ENCODE measurements at places on chromosomes 2 and 18.

DNA sequence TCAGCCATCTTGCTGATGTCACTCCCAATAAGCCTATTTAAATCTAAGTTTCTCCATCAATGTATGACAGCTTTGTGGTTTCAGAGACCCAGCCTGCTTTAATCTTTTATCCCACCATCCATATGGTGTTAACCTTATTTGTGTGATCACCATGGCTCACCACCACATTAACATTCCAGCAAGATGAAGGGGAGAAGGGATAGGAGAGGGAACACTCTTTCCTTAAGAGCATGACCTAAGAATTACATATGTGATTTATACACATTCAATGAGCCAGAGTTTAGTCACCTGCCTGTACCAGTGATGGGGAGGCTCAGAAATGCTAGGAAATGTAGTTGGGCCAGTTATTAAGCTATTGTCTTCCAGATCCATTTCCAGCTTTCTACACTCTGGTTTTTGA, 44.5 kb upstream of the CHN1 start:
- DNase-seq = no peak

- no peak for DNase-seq
Measured at GRCh38 chr2:200649724-200650123, 63.9 kb downstream of the AOX1 start.

DNA sequence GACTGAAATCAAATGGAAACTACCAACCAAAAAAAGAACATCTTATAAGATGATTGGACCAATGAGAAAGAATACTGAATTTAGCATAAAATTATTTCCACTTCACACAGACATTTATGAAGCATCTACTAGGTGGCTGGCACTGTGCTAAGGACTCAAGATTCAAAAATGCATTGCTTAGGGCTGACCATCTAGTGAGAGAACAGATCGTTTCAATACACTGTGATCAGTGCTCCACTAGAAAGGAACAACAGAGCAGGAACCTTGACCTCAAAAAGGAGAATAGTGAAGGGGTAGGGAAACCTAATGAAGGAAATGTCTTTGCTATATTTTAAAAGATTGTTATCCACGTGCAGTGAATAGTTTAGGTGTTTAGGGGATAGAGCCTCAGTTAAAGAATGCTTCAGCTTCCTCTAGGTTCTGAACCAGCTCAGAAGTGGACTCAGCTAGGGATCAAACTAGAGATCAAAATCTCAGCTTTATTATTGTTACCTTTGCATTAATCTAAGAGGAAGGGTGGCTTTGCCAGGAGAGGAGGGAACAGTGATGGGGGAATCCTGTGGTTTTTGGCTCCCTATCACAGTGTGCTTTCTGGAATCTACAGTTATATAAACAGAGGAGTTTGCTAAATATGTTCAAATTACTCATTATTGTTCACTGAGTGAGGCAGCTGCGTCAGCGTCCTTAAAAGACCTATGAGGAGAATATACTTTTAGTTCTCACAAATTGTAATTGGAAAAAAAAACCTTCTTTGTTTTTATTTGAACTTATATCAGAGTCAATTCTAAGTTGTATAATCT, 16.2 kb upstream of the BBS5 start:
- no peak for DNase-seq

DNA sequence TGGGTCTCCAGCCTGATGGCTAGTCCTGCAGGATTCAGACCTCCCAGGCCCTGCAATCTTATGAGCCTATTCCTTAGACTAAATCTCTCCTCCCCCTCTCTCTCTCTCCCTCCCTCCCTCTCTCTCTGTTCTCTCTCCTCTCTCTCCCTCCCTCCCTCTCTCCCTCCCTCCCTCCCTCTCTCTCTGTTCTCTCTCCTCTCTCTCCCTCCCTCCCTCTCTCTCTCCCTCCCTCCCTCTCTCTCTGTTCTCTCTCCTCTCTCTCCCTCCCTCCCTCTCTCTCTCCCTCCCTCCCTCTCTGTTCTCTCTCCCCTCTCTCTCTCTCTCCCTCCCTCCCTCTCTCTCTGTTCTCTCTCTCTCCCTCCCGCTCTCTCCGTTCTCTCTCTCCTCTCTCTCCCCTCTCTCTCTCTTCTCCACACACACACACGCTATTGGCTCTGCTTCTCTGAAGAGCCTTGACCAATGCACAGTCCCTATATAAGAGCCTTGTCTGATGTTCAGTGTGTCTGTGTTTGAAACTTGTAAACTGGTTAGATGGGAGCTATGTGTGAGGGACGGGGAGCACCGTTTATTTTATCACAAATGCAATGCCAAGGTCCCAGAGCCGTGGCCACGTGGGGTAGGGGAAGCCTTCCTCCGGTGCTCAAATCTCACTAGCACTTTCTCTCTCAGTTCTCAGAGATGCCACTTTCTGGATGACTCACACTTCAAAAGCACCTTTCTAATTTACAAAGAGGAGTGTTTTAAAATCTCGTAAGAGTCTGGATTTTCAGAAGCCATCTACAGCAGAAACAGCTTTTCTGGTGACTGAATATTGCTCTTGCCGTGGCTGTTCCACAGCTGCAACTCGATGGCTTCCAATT, 9.4 kb upstream of the PRLH start:
- no peak for DNase-seq

- no peak for DNase-seq
Measured at GRCh38 chr2:217689053-217689452, 313.7 kb downstream of the TNS1 start.

DNA sequence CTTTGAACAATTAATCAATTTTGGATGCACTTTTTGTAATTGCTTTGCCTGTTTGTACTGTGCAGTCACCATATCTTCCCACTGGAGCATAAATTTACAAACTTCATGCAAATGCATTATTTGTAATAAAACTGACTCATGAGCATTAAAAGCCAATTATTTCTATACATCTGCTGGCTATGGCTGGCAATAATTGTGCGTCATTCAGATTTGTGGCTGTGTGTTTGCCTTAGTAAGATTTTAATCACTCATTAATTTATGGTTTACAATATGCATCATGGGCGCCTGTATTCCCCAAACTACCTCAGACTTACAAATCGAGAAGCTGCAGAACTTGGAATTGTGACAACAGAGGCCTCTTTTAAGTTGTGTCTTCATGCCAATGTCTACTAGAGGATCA, 132.4 kb upstream of the TRIB2 start:
- no peak for DNase-seq

- DNase-seq = no peak
Measured at GRCh38 chr2:98296440-98296839, 49.8 kb upstream of the CNGA3 start.

DNA sequence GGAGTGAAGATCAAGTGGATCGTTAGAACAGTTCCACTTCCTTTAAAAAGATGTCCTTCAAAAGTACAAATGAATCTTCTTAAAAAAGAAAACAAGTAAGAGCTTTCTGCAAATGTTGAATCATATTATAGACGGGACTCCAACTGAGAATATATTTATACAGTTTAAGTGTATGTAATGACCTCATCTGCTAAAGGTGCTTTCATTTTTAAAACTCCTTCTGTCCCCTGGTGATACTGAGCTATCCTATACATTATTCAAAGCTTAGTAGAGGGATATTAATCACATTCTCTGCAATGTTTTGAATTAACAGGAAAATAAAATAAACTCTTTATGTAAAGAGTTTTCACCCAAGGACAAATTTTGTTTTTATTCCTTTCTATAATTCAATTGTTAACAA, 420.7 kb upstream of the SLC8A1 start:
- DNase-seq = no peak

- DNase-seq = no peak
Measured at GRCh38 chr18:57440331-57441070, 5.3 kb downstream of the ONECUT2 start.

DNA sequence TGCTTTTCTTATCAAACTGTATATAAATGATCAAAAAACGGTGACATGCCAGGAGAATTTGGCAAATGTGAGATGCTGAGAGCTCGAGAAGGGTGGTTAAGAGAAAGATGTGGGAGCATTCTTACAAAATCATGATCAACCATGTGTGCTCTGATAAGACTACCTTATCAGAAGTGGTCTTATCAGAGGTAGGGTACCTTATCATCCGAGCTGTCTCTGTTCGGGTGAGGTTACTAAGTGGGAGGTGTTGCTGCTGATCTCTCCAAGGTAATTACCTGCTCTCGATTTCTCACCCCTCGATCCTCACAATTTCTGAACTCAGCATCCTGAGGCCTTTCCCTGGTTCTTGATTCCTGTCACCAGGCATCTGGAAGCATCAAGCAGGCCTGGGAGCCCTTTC, 813.0 kb upstream of the ID2 start:
- DNase-seq = no peak

GRCh38 chr2:226953826-226954225, 118.0 kb downstream of the RHBDD1 start:
- DNase-seq = no peak

Measured in skin of body (tissue), 3 donors.